Stimulated activated CD8-positive, alpha-beta memory T cell treated with anti-CD3 and anti-CD28 coated beads, Interleukin-15, amount 100 ng/mL, for 4 hours (primary cell): ENCODE measurements at places on chromosomes 5 and 9.

GRCh38 chr5:90868799-90869198 is 310.2 kb downstream of the ADGRV1 start:
- no peak for DNase-seq

GRCh38 chr9:22045423-22045822 is 36.3 kb upstream of the CDKN2B start:
- DNase-seq: no peak

- DNase-seq: no peak
Measured at GRCh38 chr5:80951366-80951765, 8.8 kb upstream of the RASGRF2 start.

DNA sequence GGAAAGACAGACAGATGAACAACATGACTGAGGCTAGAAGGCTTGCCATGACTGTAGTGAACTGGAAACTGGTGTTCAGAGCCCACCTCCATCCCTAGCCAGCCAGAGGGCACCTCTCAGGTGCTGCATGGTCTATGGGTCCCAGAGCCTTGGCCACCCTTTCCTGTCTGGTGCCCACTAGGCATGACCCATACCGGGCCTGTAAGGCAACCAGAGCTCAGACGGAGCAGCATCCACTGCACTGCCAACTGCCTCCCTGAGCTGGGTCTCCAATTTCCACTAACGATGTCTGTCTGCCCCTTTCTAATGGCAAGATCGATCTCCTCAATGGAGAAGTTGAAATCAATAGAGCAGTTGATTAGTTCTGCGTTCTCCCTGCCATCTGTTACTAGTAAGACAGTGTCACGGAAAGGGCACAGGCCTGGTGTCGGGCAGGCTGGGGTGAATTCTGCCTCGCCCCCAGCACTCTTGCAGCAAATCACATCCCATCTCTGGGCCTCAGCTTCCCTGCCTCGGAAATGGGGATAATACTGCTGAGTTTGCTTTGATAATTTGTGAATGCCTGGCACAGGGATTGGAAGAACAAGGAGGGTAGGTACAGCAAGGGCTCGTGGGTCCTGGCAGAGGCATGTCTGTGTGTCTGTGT is 172.3 kb upstream of the MVB12B start:
- no peak for DNase-seq

DNA sequence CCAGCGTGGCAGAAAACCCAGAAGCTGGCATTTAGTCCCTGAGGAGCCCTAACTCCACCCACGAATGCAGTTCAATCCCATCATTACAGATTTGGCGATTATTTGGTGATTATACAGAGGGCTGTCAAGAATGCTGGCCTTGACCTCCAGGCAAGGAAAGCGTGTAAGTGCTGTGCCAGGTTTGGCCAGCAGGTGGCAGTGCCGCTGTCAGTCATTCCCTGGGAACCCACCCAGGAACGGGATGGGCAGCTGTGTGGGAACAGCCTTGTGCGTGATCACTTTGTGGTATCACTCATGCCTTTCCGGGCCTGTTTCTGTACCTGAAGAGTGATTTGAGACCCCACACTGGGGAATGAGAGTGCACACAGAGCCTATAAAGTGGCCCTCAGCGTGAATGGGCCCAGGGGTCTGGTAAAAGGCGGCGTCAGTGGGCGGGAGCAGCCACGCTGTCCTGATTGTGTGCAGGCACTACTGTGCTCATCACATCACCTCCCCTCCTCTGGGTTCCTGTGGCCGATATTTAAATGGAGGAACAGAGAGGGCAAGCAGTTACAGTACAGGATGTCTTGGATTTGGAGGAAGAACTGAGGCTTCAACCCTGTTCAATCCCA is 215.6 kb downstream of the ROR2 start:
- peak; percentile 14 for DNase-seq

GRCh38 chr9:130905902-130906734 is 9.5 kb upstream of the QRFP start:
- no peak for DNase-seq

- DNase-seq: no peak
Measured at GRCh38 chr5:14401639-14402038, 180.0 kb upstream of the OTULINL start.

DNA sequence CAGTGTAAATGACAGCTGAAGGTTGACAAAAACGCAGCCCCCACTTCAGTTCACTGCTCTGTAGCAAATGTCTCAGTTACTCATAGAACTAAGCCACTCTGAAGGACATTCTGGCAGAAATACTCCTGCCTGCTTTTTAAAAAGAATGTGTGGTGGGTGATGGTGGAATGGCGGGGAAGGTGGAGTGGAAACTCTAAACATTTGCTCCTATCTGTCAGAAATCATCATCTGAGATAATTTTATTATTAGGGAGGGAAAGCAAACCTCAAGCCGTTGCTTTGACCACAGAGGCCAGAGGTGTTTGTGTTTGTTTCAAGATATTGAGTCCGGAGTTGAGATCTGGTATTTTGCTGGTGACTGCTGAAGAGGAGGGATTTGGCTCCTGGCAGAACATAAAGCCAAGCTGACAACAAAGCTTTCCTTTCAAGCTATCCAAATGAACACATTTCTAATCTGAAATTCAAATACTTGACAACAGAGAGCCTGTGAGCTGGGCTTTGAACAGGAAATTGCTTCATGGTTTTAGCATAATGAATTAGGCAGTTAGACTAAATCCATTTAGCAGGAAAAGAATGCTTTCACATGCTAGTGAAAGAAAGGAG is 362.7 kb downstream of the CSNK1G3 start:
- DNase-seq: no peak

DNA sequence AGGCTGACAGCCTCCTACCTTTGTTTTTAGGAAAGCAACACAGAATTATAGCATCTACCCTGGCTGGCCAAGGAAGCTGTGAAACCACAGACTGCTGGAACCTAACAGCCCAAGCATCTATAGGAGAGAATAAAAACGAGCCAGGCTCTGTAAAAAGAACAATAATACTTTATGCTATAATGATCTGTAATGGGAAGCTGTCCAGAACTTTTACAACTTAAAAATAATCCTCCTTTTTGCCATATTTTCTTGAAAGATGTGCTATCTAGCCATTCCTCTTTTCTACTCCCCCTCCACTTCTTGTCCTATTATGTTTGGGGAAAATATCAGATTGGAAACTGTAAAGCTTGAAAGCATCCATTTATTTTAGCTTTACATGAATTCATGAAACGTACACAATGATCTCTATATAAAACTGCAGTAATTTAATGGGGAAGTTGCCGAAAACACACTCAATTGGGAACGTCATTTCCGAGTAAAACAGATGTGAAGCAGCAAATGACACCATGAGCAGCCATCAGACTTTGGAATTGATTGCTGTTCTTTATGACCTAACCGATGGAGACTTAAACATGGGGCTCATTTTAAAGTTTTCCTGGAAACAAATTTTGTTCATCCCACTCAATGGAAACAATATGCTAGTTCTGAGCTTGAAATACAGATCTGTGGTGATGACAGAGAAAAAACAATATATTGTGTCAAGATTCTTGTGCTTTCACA is 450.3 kb upstream of the CLINT1 start:
- no peak for DNase-seq

- no peak for DNase-seq
Measured at GRCh38 chr5:3355126-3355525, 240.5 kb upstream of the IRX1 start.
